Cerebellar nuclear complex (tissue), 1 donor: ENCODE measurements at places on chromosomes 1 and 21.

DNA sequence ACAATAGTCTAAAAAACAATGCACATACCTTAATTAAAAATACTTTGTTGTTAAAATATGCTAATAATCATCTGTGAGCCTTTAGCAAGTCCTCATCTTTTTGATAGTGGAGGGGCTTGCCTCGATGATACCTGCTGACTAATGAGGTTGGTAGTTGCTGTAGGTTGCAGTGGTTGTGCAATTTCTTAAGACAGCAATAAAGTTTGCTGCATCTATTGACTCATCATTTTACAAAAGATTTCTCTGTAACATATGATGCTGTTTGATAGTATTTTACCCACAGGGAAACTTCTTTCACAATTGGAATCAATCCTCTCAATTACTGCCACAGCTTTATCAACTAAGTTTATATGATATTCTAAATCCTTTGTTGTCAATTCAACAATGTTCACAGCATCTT, 7.6 kb downstream of the C1orf87 start:
- DNase-seq, result no peak

DNA sequence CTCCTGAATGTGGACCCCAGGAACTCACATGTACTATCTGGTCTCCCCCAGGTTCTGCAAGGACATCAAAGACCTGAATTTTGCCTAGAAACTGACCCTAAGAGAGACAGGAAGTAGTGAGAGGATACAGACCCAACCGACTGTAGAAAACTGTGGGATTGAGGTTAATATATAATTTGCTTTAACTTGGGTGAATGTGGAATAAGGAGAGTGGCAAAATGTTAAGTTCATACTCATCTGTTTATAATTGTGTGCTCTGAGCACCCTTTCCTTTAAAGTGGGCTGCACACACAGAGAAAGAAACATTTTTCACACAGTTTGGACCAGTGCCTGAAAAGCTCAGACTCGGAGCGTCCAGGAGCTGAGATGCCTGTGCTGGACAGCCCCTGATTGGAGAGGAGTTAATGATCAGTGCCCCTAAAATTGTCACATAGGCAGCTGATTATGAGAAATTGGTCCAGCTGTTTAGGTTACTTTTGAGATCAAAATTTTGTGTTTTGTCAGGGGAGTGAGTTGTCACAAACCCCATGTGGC, 37.2 kb downstream of the ROR1 start:
- no peak for DNase-seq

DNA sequence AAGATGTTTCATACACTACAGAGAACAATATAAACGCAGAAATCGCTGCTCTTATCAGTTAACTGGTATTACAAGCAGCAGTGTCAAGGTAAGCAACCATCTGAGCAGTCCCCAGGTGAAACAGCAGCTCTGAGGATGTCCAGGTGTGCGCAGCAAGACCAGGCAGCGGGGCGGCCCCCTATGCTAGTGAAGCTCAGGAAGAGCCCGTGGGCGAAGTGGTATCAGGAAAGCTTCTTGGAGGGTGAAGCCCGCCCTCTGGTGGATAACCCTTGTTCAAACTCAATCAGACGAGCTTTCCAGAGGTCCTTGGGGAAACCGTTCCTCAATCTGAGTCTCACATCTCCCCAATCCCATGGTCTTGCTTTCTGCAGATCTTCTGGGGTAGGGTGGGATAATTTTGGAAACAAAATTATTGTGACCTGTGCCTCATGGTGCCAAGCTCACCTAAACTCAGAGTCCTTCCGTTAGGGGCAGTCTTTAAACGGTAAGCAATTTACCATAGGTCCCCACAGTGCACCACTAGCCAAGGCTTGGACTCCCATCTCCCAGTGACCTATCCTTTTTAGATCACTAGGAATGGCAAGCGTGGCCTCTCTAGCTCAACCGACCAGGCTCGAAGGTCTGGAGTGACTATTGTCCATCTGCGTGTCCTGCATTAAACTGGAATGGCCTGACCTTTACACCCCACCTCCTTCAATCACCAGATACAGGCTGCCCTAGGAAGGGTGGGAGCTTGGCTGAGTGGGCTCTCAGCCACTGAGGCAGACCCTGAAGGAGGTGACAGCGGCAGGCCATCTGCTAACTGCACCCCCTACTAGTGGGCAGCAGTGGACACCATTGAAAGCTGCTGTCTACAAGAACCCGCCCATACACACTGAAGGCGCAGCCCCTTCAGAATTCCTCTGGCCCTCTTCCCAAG, 13.6 kb upstream of the FAM110D start:
- DNase-seq, result peak; percentile 7

- DNase-seq, result no peak
Observed at GRCh38 chr21:8991968-8992621, 1529.3 kb upstream of the TPTE start.

DNA sequence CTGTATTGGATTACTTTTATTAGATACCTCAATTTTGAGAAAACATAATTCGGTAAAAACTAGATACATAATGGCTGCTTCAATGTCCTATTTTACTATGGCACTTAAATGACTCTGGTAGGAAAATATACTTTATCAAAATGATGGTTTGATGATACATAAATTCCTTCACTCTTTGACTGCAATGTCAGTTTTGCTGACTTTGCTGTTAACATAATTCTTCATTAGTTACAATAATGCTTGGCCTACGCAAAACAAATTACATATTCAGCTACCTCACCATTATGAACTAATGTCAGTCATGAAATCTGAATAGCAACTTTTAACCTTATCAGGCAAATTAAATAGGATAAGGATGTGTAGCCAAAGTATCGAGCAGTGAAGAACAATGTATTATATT, 1364.7 kb downstream of the KCNT2 start:
- DNase-seq, result no peak

DNA sequence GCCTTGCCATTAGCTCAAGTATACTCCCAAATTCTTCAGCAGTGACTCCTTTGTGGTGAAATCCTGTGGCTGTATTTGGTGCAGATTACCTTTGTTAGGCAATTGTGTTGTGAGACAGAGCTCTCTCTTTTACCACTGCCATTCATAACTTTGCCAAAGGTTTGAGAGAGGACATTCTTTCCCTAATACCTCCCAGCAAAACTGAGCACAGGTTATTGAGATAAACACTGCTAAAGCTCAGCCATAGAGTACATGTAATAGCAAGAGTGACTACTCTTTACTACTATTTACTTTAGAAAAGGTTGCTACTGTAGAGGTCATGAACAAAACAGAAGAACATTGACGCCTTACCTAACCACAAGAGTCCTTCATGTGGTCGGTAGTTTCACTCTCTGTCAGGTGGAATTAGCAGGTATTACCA, 514.0 kb upstream of the ADAMTS5 start:
- no peak for DNase-seq

- no peak for DNase-seq
Observed at GRCh38 chr1:181100015-181100905, 11.8 kb downstream of the IER5 start.

DNA sequence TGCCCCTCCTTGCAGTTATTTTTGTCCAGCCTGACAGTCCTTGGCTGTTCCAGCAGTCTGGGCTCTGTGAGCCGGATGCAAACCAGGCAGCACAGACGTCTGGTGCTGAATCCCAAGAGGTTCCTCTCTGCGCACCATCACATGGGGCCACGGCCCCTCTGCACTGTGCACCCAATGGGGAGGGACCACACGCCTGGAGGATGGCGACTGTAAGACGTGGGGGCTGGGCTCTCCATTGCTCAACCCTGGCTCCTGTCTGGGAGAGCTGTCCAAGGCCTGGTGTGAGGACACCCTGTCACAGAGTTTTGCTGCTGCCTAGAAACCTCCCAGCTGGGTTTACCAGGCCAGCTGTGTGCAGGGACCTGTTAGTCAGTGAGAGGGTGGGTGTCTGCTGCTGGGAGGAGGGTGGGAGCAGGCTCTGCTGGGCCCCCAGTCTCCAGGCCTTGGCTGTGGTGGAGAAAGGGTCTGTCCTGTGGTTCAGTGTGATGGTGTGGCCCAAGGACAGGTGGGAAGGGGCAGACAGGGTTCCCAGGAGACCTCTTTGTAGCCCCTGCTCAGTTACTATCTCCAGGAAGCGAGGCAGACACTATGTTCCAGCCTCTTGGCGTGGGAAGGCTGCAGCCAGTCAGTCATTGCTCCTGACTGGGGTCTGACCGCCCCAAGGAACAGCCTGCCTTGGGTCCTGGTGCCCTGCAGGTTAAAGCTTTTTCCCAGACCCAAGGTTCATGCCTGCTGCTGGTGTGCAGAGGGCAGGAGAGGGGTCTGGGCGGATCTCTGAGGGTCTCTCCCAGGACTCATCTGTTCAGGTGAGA, 13.8 kb downstream of the HEYL start:
- DNase-seq, result no peak

DNA sequence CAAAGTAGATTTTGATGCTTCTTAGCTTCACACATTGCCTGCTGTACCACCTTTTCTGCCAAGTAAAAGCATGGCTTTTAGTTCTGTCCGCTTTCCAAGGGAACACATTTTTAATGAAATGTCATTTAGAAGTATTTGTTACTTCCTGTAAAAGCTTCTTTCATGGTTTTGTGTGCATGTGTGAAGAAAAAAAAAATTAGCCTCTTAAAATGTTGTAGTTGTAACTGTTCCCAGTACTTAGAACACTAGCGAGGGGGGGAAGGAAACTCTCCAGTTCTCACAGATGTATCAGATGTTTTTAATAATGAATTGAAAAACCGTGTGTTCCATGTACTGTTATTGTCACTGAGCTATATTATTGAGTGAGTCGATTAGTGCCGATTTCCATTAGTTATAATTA, 568.3 kb upstream of the ADGRL2 start:
- no peak for DNase-seq

DNA sequence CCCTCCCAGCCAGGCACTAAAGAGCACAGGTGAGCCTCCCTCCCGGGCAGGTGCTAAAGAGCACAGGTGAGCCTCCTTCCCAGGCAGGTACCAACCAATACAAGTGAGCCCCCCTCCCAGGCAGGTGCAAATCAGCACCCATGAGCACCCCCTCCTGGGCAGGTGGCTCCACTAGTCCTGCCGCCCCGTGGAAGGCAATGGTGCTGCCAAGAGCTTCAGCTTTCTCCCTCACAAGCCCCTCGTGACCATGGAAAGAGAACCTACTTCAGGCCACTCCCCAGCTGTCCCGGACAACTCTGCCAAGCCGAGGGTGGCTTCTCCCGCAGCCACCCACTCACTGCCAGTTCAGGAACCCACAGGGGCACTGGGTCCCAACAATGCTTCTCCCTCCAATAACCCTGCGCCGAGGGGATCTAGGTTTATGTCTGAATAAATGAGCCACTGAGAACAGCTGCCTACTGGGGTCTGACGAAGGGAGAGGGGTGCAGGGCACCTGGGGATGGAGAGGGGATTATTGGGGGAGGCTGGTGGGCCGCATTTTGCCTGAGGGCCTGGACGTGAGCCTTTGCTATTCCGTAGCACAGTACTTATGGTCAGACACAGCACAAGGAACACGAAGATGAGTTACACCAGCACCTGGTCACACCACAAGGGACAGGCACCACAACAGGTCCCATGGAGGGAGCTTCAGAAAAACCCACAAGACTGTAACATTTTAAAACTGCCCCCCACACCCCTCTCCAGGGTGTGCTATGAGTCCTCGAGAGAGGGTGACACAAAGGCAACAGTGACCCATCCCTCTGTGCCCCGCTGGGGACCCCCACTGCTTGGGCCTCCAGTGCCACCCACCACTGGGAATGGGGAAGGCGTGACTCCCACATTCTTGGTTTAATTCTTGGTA, 46.3 kb downstream of the PRDM15 start:
- no peak for DNase-seq

DNA sequence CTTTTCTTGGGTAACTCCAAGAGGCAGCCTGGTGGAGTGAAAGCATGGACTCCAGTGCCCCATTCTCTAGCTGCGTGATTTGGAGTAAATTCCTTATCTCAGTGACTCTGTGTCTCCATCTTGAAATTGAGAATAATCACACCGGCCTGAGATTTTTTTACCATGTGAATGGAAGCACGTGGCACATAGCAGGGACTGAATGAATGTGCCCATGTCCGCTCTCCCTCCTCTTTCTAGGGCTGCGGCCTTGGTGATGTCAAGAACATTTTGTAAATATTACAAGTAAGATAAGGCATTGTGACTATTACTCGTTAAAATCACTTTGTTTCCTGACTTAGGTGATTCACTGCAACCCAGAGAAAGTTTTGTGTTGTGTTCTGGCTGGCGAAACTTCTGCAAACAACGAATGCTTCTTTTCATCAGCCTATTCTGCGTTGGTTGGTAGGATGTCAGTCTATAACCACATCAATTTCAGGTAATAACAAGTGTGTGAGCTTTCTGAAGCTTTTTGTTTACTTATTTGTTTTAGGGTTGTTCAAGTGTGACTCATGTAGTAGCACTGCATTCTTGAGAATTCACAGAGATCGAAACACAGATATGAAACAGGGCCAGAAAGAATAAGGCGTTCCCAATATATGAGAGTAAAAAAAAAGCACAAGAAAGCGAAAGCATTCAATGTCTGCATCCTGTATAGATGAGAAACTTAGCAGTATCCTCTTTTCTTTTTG, 135.7 kb upstream of the SLC45A1 start:
- DNase-seq, result no peak

DNA sequence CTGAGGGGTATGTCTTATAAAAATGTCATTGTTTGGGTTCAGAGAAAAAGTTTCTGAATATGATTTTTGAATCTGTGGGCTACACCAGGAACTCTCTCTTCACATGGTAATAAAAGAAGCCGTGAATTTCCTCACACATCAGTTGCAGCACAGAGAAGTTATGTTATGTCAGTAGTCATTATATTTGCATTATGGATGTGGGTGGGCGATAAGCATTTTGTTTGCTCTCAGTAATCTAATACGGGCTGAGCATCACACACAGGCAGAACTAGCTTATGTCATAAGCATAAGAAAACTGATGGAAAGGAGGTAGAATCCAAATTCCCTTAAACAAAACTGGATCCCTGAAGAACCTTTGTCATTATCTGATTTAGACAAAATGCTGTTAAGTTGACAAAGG, 70.8 kb downstream of the PRDM2 start:
- no peak for DNase-seq
